Activated B cell treated with CpG ODN at 0.5 μM for 24 hours (primary cell): ENCODE measurements at places on chromosomes 2 and 18. TPM values are rescaled to one million over a fixed set of nuclear protein-coding genes. Genes with fewer than 3 reads are reported as not detected.

Gene SPDYA
- total RNA-seq: 1.6 and 2.1 TPM in 2 replicates

Gene SPIRE1
- total RNA-seq: 2.5 and 2.9 TPM in 2 replicates

Gene TTN
- 33.3 and 40.0 TPM in 2 replicates for total RNA-seq

Gene RTP5
- 0.12 TPM in 1 of 2 replicates, not detected in the other for total RNA-seq

Gene MPP4
- not detected in 2 replicates for total RNA-seq

Gene KIAA2012
- not detected in 2 replicates for total RNA-seq
